ENCODE measurements at places on chromosomes 2 and 18.

- DNase-seq = no peak
Measured at GRCh38 chr18:31595121-31595771, 3.6 kb downstream of the TTR start.

DNA sequence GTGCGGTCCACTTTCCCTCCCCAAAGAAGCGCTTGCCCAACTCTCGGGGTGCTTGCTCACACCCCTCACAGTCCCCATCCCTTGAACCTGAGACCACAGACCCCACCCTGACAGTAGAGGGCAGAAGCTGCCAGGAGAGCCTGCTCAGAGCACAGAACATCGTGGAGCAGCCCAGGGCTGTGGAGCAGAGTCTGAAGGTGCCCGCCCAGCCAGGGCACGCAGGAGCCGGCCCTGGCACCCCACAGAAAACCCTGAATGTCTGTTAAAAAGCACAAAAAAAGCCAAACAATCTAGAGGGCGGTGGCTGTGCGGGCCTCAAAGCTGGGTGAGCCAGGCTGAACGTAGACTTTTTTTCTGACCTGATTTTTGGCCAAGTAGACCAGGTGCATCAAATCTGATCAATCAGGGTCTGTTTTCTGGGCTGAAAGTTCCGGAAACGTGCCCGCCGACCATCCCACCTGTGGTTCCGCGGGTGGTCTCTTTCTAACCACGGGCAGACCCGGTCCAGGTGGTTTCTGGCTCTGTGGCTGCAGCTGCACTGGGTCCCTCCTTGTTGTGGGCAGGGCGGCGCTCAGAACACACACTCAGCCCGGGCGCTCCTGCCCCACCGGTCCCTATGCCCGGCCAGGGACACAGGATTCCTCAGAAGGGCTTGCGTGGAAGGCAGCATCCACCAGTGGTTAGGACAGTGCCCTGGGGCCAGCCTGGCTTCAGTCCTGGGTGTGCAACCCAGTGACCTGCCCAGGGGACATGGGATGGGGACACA is 66.3 kb downstream of the SLC66A2 start:
- no peak for DNase-seq

- no peak for DNase-seq
Measured at GRCh38 chr2:199955007-199955338, 318 bp downstream of the TYW5 start.

GRCh38 chr18:10948421-10948820 is 200.9 kb downstream of the PIEZO2 start:
- no peak for DNase-seq

- no peak for DNase-seq
Measured at GRCh38 chr18:36893227-36893626, 64.3 kb downstream of the KIAA1328 start.

- peak; percentile 43 for DNase-seq
Measured at GRCh38 chr2:25257032-25257552, 84.6 kb downstream of the DNMT3A start.

DNA sequence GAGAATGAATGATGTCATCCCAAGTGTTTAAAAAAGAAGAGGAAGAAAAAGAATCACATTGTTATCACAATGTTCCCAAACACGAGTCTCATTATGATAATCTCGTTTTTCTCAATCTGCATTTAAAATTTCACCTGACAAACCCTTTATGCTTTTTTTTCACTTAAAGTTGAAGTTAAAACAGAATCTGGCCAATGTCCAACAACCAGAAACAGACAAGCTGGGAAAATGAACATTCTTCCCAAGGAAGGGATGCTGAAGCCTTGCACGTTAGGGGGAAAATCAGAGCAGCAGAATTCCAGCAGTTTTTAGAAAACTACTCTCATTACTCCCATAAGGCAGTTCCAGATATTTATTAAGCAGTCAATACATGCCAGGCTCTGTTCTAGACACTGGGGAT is 245.3 kb downstream of the TMEM182 start:
- DNase-seq = no peak

DNA sequence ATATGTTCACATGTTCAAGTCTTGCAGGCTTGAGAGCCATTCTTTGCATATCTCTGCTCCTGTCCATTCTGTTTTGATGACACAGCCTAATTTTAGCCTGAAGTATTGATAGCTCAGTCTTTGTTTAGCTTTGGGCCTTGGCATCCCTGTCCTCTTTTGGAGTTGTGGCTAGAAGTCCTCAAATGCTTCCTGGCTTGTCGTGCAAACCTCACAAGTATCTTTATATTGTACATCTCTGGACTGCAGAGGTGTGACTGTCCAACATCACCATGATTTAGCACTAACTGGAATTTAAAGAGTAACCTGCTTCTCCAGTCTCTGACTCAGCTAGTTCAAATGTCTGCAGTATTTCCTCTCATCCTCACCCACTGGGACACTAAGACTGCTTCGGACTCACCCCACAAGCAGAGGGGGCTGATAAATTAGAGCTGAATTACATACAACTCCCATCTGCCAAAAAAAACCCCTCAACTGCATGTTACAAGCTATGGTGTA is 11.7 kb downstream of the PFN4 start:
- DNase-seq = no peak

- no peak for DNase-seq
Measured at GRCh38 chr2:100898035-100898665, 78.2 kb downstream of the NPAS2 start.

DNA sequence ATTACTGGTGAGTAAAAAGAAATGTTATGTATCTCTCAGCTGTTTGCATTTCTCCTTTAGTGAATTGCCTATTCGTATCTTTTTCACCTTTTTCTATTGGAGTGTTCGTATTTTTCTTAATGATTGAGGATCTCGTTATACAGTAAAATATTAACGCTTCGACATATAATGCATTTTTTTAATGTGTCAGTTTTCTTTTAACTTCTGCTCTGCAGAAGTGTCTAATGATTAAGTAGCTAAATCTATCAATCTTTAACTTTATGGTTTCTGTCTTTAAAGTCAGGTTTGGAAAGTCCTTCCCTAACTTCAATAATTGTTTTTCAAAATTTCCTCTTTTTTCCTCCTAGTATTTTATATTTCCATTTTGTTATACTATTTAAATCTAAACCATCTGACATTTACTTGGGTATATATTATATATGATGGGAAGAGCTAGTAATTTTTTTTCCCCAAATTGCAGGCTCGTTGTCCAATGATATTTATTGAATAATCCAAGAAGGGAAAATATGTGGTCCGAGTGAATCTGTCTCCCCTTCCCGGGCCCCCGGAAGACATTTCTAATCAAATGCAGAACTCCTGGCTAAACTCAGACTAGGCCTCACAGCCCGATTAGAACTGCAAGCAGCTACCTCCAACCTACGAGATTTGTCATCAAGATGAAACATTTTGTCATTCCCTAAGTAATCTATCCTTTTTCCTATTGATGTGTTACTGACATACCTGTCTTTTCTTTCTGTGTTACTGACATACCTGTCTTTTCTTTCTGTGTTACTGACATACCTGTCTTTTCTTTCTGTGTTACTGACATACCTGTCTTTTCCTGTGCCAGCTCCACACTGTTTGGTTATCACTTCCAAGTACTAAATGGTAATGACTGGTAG is 17.2 kb downstream of the PCBP1 start:
- peak; percentile 34 for DNase-seq

DNA sequence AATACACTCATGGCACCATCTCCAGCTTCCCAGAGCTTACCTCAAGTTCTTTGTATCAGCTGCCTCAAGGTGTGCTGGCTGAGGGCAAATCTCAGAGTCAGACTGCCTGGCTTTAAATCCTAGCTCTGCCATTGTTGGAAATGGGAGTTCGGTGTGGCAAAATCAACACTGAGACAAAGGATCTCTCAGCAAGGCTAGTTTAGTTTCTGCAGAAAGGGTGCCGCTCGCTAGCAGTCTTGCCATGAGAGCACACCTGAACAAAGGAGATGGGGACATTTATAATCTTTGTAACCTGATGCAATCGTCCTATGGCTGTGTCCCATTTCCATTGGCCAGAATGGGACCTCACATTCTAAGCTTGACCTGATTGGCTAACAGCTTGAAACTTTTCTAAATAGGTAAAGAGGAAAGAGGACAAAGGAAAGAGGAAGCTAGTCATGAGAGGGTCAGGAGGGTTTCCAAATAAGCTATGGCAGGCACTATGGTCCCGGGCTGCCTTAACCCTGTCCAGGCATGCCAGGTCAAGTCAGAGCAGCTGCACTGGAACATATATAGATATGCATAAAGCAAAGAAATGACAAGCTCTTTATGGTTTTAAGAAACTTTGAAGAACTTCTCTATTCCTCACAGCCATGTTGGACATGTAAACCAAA is 4.3 kb upstream of the UBE2F start:
- no peak for DNase-seq

DNA sequence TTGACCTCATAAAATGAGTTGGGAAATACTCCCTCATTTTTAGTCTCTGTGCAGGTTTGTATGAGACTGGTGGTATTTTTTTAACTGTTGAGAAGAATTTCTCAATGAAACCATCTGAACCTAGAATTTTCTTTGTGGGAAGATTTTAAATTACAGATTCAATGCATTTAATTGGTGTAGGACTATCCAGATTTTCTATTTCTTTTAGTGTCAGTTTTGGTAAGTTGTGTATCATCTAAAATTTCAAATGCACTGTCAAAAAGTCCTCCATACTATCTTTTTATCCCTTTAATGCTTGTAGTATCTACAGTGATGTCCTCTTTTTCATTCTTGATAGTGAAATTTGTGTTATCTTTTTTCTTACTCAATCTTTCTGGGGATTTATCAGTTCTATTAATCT is 1.8 kb upstream of the BOK start:
- DNase-seq = no peak

DNA sequence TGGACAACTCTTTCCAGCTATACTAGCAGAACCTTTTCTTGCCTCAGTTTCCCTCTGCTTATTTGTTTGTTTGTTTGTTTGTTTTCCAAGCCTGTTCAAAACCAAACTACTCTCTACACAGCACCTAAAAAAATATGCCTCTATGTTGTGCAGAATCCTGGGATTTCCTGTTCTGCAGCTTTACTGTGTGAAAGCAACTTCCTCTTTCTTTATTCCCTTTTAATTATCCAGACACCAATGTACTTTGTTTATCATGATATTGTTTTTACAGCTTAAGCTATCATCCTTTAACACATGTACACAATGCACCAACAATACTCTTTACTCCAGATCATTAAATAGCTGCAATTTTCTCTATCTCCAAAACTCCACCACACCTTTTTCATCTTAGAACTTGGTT is 259.5 kb downstream of the EPHA4 start:
- no peak for DNase-seq

DNA sequence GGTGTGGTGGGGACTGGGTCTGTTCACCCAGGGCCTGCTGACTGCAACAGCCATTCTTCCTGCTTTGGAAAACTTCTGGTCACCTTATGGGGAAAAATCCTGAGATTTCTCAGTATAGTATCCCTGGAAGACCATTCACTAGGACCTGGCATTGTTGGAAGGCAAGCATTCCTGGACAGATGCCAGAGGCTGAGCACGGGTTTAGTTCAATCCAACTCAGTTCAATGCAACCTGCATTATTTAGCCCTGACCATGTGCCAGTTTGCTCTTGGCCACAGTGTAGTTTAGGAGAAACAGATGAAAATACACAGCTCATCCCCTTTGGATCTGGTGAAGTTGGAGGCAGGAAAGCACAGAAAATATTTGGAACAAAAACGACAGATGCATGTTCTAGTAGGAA is 95.9 kb downstream of the LPIN1 start:
- DNase-seq = no peak

DNA sequence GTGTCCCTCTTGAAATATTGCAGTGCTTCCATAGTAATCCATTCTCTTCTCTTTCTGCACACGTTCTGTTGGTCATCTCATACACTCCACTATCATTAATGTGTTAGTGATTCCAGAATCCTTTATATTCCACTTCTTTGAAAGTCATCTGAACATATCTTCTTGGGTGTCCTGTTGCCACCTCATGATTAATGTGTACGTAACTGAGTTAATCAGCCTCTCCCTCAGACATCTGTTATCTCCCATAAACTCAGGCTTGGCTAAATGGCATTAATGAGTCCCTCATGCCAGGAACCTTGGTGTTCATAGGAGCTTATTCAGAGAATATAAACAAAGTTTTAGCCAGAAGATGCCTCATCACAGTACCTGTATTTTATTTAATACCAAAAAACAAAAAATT is 126.4 kb downstream of the NCOA1 start:
- DNase-seq = no peak

DNA sequence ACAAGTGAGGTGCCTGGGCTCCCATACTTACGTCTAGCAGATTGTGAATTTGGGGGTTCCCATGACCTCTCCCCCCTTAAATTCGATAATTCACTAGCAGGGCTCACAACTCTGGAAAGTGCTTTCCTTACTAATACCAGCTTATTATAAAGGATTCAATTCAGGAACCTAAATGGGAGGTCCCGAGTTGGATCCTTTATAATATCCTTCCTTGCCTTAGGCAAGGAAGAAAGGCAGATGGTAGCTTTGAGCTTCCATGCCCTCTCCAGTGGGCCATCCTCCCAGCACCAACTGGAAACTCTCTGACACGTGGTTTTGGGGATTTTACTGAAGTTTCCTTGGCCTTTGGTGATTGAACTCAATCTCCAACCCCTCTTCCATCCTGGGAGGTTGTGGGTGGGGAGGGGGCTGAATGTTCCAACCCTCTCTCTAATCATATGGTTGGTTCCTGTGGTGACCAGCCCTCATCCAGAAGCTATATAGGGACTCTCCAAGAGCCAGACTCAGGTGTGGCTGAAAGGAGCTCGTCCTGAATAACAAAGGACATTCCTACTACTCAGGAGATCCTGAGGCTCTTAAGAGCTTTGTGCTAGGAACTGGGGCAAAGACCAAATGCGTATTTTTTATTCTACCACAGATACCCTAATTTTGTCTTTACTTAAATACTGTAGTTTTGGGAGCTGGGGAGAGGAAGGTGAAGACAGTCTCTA is 62.2 kb downstream of the HAUS1 start:
- DNase-seq = no peak

GRCh38 chr2:12856934-12857601 is 140.3 kb downstream of the TRIB2 start:
- peak; percentile 45 for DNase-seq

DNA sequence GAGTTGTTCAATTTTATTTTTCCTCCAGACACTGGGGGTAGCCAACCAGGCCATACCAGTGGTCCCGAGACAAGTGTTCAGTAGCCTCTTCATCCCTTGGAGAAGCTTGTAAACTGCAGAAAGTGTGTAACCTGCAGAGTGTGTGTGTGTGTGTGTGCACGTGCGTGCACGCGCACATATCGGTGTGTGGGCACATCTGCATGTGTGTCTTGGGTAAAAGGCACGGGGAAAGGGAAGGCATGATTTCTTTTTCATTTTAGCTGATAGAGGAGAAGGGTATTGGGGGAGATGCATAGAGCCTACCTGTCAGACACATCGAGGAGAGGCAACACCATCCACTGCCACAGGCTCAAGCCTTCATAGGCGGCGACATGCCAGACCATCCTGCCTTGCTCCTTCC is 181.4 kb downstream of the CLIP4 start:
- no peak for DNase-seq

Measured in AG04450 (cell line).